Cardiac septum (tissue), 1 donor: ENCODE measurements at places on chromosomes 11 and 22. TPM values are rescaled to one million over a fixed set of nuclear protein-coding genes. Genes with fewer than 3 reads are reported as not detected.

The RASL10A gene
- total RNA-seq: 1.3 TPM

DNA sequence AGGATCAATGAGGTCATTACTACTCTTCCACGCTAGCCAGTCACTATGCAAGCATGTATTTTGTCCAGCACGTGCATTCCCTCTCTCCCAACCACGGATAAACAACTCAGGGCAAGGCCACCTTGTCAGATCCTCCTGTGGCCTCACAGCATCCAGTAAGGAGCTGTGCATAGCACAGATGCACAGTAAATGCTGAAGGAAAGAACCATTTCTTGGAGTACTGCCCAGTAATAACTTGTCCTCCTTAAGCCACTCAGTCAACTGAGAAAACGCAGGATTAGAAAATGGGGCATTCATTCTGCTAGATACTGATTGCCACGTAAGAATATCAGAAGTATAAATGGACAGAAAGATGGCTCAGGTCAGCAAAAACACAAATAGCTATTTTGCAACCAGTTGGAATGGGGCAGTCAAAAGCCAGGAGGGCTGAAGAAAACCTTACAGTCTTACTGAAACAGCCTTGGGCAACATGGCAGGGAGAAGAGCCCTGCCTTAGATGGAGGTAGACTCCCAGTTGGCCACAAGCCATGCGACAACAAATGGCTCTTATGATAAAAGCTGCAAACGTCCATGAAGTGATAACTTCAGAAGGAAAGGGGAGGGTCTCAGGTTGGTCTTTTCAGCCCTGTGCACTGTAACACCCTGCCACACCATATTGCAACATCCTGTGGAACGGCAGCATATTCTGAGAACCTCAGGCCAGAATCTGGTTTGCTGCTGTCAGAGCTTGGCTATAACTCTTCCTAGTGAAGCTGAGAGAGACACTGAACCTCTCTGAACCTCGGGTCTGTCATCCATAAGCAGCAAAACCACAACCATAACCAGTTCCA, 23.0 kb downstream of the PC start:
- no peak for DNase-seq

DNA sequence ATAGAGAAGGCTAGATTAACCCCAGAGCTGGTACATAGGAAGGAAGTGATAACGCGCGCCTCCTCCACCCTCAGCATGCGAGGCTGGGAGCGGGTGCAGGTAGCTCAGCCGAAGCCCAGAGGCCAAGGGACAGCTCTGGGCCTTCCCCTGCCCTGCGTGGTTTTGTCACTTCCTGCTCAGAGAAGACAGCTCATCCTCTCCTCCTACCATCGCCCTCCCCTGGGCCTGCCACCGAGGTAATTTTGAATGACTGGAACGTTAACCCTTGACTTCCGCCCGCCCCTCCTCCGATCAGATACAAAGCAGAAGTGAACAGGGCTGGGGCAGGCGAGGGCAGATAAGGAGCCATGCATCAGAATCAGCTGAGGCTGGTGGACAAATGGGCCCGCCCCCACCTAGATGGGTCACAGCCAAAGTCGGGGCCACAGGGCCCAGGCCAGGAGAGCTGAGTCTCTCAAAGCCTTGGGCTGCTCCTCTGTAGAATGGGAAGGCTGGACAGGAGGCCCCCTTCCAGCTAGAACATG, 1.6 kb downstream of the RAC2 start:
- peak; percentile 94 for DNase-seq

DNA sequence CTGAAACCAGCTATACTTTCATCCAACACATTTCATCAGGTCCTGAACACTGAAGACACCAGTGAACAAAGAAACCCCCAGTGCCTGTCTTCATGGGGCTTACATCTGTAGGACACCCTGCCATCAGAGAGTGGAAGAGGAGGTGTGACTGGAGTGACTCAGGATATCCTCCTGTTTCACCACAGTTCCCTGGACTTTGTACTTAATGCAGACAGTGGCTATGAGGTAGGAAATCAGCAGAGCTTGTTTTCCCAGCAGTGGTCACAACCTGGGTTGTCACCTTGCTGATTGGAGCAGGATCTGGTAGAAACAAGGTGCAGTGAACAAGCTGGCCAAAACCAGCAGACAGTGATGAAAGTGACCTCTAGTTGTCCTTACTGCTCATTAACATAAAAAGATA, 128.8 kb downstream of the KIRREL3 start:
- peak; percentile 19 for DNase-seq

DNA sequence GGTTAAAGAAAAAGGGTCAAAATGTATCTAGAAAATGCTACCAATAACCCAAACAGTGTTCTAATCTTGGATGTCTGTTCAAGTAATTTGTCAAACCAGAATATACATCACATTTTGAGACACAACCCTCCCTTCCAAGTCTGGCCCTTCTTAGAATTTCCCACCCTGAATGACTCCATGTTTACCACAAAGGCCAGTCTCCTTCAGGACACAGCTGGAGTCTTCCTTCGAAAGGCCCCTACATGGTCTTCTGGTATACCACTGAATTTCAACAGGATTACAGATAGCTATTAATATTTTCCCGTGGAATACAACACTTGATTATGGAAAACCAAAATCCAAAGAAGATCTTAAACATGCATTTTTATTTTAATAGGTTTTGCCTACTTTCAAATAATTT, 10.2 kb downstream of the CCDC34 start:
- no peak for DNase-seq

DNA sequence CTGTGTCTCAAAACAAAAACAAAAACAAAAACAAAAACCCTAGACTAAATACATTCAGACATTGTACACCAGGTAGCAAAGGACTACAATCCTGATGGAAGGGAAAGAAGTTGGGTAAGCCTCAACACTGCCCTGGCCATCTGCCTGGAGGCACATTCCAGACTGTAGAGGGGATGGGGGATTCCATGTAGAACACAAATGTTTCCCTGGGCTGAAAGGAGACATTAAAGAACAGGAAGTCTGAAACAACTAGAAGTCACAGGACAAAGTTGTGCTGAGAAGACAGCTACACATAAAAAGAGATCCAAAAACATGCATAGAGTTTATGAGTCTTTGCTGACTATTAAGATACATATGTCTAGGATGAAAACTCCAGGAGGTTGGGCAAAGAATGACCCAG, 83.9 kb downstream of the RRAS2 start:
- DNase-seq: no peak

DNA sequence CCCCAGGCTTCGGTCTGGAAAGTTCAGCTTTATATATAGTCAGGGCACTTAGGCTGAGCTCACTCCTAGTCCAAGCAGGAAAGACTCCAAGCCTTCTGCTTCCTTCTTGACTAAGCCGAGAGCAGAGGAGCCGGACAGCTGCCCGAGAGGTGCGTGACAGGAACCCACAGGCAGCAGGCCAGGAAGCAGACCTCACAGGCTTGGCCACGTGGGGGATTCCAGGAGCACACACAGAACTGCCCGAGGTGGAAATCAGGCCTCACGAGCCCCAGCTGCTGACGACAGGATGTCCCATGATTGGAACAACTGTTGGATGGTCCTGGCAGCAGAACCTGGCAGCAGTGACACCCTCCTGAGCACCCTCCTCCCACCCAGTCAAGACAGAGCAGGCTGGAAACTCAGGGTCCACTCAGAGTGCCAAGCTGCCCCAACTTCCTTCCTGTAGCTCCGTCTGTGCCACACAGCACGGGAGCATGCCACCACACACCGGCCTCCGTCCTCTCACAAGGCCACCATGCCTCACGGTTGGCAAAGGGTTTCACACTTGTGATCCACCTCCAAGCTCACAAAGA, 5.4 kb downstream of the PLA2G6 start:
- peak; percentile 83 for DNase-seq

DNA sequence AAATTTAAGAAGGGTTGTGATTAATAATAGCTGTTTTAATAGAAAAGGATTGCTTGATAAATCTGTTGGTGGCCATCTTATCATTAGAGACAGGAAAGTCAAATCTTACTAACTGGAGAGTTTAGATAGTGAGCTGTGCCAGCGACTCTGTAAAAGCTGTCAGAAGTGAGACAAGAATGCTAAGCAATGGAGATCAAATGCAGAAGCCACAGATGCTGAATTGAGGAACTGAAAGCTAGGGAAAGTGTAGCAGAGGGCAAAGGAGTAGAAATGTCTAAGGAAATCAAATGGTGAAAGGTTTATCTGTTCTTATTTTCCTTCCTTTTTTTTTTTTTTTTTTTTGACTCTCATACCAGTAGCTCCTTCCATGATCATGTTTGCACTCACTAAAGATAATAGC, 13.7 kb downstream of the MS4A13 start:
- no peak for DNase-seq

GRCh38 chr22:21797444-21798221, 62.0 kb upstream of the YPEL1 start:
- DNase-seq: no peak

GRCh38 chr22:19844377-19845053, 10.2 kb downstream of the GNB1L start:
- no peak for DNase-seq

DNA sequence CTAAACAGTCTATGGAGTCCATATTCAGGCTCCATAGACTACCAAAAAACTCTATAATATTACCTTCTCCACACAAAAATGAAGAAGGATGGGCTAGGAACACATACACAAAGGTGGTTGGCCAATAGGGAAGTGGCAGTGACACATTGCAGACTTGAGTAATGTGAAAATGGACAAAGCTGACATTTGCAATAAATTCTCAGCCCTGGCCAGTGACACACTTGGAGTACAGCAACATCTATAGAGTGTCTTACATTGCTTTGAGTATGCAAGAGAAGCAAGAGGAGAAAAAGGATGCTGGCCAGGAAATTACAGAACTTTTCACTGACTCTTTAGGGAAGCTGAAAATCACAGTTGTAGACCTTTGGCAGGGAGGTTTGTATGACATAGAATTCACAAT, 7.3 kb upstream of the OR52W1 start:
- no peak for DNase-seq

- DNase-seq: peak; percentile 95
Observed at GRCh38 chr11:68003846-68004550, at the start of gene UNC93B1. UNC93B1 (minus strand) TSS chr11:68004097; CDS start chr11:68004043, 54 bp downstream.

- DNase-seq: peak; percentile 59
Observed at GRCh38 chr22:47173535-47174021, 411.1 kb downstream of the TBC1D22A start.

DNA sequence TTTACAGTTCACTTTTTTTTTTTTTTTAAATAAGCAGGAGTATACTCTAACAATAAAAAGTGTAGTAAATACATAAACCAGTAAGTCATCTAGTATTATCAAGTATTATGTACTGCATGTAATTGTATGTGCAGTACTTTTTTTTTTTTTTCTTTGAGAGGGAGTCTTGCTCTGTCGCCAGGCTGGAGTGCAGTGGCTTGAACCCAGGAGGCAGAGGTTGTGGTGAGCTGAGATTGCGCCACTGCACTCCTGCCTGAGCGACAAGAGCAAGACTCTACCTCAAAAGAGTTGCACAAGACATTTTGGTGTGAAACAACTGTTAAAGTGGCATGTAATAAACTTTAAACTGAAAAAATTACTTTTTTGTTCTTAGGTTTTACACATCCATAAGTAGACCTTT, 16.7 kb downstream of the BCL2L13 start:
- DNase-seq: no peak

The FAM111B gene
- not detected for total RNA-seq

GRCh38 chr11:100445231-100445735, 241.8 kb upstream of the ARHGAP42 start:
- no peak for DNase-seq

- no peak for DNase-seq
Observed at GRCh38 chr11:124297921-124298320, 15.8 kb downstream of the OR8D1 start.

- no peak for DNase-seq
Observed at GRCh38 chr11:8983552-8983951, 19.3 kb upstream of the TMEM9B start.

DNA sequence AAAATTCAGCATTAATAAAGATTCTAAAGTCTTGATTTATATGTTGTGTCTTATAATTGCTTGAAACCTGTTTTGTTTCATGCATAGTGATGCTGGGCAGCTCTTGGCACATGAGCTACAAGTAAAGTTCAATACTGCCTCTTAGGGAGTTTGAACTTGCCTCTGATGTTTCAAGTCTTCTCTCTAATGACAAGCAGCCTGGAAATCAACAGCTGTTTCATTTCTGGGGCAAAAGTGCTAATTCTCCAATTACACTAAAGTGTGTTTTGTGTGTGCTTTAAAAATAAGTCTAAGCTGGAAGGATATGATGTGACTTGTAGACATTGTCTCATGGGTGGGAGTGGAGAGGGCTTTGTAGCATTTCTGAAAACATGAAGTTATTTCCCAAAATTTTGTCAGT, 23.7 kb upstream of the SESN3 start:
- DNase-seq: no peak

- no peak for DNase-seq
Observed at GRCh38 chr22:49198705-49199084, 629.0 kb downstream of the BRD1 start.

The HBE1 gene
- not detected for total RNA-seq

The ANGPTL5 gene
- 1.9 TPM for total RNA-seq

DNA sequence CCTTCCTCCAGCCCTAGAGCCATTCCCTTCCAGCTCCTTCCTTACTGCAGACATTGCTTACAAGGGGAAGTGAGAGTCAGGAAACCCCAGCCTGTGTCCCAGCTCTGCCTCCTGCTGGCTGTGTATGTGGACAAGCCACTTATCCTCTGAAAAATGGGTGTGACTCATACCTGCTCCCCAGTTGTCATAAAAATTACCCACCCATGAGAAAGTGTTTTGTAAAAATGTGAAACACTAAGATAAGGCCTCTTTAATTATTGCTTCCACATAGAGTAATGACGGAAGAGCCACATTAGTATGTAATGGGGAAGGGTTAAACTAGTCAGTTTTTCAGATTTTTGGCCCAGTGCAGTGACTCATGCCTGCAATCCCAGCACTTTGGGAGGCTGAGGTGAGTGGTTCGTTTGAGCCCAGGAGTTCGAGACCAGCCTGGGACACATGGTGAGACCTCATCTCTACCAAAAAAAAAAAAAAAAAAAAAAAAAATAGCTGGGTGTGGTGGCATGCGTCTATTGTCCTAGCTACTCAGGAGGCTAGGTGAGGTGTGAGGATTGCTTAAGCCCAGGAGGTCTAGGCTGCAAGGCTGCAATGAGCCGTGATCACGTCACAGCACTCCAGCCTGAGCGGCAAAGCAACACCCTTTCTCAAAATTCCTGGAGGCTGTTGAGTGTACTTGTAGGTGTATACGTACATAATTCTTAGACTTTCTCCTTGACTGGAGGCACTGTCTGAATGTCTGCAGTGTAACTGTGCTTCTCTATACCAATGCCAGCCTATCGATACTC, 84.9 kb downstream of the CTTN start:
- no peak for DNase-seq

The FAM76B gene
- total RNA-seq: 9.2 TPM

- DNase-seq: no peak
Observed at GRCh38 chr11:59259047-59259446, 46.3 kb upstream of the MPEG1 start.

The SERHL2 gene
- 1.9 TPM for total RNA-seq
